T-helper 17 cell (primary cell): ENCODE measurements at places on chromosomes 12 and 14.

DNA sequence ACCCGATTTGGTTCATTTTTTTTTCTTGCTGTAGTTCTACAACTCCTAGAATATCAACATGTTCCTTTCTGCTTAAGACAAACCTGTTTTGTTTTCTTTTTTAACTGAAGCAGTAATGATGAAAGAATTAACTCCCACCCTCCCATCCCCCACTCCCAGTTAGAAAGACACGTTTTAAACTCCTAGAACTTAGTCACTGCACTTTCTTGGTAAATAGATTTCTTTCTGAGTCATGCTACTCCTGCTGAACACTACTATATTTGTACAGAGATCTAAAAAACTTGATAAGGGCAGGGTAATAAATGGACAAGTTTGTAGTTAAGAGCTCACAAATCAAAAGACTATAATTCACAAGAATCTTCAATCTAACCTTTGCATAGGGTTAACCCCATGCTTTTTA is 118.9 kb upstream of the PTPRB start:
- H3K4me1 ChIP-seq = no peaks in the 10 kb centered on the region
- DNase-seq = no peak
- H3K36me3 ChIP-seq = peaks cover 2% of the 10 kb centered on the region
- no peak overlapping the region for H3K4me3 ChIP-seq

DNA sequence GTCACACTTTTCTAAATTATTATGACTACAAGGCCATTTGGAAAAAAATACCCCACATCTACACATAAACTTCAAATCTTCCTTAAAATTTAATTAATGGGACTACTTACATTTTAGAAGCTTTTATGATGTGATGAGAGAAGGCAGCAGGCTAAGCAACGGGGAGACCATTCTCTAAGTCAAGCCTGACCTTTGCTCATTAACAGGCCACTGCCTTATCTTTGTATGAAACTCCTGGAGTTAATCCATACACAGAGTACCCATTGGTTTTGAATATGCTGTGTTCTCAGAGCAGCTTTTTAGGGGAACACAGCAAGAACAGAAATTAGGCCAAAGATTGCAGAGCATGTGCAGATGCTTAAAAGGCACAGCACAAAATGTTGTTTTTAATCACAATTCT is 35.5 kb upstream of the LRIG3 start:
- no peaks in the 10 kb centered on the region for H3K36me3 ChIP-seq
- H3K27me3 ChIP-seq = no peaks in the 10 kb centered on the region
- no peaks in the 10 kb centered on the region for H3K4me1 ChIP-seq
- no peak overlapping the region for H3K27ac ChIP-seq

DNA sequence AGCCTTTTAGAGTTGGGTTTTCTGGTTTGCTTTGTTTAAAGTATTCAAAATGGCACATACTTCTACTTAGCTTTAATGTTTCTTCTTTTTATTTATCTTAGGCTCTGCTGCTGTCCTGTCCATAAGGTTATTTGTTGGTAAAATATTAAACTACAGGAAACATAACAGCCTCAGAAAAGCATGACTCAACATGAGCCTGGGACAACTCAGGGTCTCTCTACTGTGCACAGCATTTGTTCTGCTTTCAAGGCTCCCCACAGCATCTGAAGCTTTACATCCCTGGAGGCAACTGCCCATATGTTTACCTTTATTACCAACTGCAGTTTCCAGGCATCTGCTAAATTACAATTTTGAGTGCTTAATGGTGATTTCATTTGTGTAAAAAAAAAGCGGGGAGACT is 954.2 kb upstream of the FBXO33 start:
- H3K36me3 ChIP-seq = no peaks in the 10 kb centered on the region
- no peak overlapping the region for H3K27ac ChIP-seq
- H3K4me1 ChIP-seq = no peaks in the 10 kb centered on the region
- no peak overlapping the region for H3K4me3 ChIP-seq

DNA sequence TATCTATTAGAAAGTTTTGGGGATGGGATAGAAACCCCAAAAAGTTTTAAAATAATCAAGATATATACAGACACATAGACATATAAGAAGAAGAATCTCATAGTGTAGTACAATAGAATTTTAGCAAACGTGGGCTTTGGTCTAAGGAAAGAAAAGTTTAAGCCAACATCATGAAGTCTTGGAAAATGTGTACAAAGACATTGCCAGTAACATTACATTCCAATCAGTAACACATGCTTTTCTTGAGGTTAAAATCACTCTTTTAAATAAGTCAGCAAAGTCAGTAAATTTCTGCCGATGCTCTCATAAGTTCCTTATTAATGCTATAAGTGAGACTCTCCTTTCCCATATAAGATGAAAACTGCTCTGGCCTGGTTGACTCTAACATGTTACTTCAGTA is 201.1 kb upstream of the LRIG3 start:
- H3K27ac ChIP-seq = no peak overlapping the region
- DNase-seq = no peak
- no peaks in the 10 kb centered on the region for H3K36me3 ChIP-seq
- H3K27me3 ChIP-seq = no peaks in the 10 kb centered on the region

- peak overlapping the region; percentile 97 for H3K27ac ChIP-seq
- peaks cover 60% of the 10 kb centered on the region for H3K4me1 ChIP-seq
- DNase-seq = peak; percentile 24
- peak overlapping the region; percentile 74 for H3K4me3 ChIP-seq
- H3K27me3 ChIP-seq = no peaks in the 10 kb centered on the region
- peaks cover 5% of the 10 kb centered on the region for H3K36me3 ChIP-seq
These were observed 19.5 kb downstream of the TTC9 start for GRCh38 chr14:70660967-70661893.

DNA sequence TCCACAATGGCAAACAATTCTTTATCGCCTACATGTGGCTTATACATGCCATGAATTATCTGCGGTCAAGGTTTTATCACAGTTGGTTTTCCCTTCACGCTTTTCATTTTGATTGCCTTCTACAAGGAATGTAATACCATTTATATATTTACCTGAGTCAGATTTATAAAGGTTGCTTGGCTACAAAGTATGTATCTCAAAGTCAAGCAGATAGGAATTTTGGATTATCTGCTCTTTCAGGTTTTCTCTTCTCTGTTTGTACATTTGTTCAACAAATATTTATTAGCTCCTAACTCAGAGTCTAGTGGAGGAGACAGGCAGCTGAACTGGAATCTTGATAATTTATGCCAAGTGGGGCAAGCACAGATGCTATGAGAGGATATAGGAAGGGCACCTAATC is 28.5 kb upstream of the CISTR start:
- no peak overlapping the region for H3K27ac ChIP-seq
- H3K4me3 ChIP-seq = no peak overlapping the region
- no peaks in the 10 kb centered on the region for H3K4me1 ChIP-seq
- H3K27me3 ChIP-seq = peaks cover 86% of the 10 kb centered on the region
- DNase-seq = no peak

GRCh38 chr12:65657635-65658034 is 166.6 kb upstream of the HMGA2 start:
- no peaks in the 10 kb centered on the region for H3K27me3 ChIP-seq
- H3K36me3 ChIP-seq = no peaks in the 10 kb centered on the region
- no peak overlapping the region for H3K27ac ChIP-seq
- DNase-seq = no peak
- no peak overlapping the region for H3K4me3 ChIP-seq
